ENCODE measurements at places on chromosomes 6 and 20.

- DNase-seq = no peak
Measured at GRCh38 chr6:64672131-64672530, 1034.9 kb downstream of the EYS start.

- DNase-seq = no peak
Measured at GRCh38 chr6:75219263-75219662, 13.4 kb upstream of the COL12A1 start.

DNA sequence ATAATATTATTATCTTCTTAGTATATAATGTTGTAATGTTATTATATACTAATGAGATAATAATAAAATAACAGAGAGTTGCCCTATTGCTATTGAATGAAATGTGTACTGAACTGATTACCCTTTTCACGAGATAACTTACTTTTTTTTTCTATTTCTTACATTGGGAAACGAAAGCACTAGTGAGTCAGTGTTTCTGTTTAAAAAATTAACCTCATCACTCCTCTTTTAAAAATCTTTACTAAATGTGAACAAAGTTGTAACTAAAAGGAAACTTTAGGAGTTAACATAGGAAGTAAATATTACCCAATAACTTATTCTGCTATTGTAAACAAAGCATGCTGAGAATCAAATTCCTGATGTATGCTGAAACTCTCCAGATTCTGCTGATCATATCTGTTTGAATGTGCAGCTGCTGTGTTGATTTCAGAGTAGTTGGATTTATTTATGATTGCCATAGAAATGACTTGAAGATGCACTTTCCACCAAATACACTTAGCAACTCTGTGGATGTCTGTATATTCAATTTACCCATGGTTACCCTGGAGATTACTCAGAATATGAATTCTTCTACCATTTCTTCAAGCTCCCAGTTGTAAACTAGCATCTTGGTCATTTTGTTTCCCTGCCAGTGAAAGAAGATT is 523.4 kb downstream of the TENT5A start:
- DNase-seq = no peak

DNA sequence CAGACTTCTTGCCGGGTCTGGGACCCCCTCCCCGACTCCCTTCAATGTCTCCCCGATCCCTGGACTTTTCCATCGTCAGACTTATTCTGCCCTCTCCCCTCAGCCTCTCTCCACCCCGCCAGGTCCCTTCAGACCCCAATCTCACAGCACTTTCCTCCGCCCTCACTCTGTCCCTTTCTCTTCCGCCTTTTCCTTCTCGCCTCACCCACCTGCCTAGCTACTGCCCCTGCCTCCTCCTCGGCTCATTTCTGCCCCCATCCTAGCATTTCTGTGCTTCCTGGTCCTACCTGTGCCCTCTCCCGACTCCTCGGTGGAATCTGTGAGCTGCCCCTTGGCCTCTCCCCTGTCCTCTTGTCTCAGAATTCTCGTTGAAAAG is 616 bp downstream of the CHMP4B start:
- no peak for DNase-seq

GRCh38 chr6:157235600-157236039 is 87.7 kb downstream of the TMEM242 start:
- DNase-seq = peak; percentile 30

- no peak for DNase-seq
Measured at GRCh38 chr6:21219856-21220255, 373.7 kb upstream of the SOX4 start.

GRCh38 chr20:47054945-47055344 is 160.3 kb downstream of the EYA2 start:
- no peak for DNase-seq

GRCh38 chr6:154360476-154360875 is 3.9 kb upstream of the IPCEF1 start:
- DNase-seq = no peak

GRCh38 chr6:120853489-120853888 is 480.8 kb downstream of the TBC1D32 start:
- DNase-seq = no peak

- DNase-seq = peak; percentile 12
Measured at GRCh38 chr20:36181934-36182603, 27.5 kb downstream of the EPB41L1 start.

- DNase-seq = no peak
Measured at GRCh38 chr6:37783025-37783855, 36.3 kb upstream of the ZFAND3 start.

GRCh38 chr6:41578217-41579087 is 32.3 kb downstream of the FOXP4 start:
- DNase-seq = no peak

DNA sequence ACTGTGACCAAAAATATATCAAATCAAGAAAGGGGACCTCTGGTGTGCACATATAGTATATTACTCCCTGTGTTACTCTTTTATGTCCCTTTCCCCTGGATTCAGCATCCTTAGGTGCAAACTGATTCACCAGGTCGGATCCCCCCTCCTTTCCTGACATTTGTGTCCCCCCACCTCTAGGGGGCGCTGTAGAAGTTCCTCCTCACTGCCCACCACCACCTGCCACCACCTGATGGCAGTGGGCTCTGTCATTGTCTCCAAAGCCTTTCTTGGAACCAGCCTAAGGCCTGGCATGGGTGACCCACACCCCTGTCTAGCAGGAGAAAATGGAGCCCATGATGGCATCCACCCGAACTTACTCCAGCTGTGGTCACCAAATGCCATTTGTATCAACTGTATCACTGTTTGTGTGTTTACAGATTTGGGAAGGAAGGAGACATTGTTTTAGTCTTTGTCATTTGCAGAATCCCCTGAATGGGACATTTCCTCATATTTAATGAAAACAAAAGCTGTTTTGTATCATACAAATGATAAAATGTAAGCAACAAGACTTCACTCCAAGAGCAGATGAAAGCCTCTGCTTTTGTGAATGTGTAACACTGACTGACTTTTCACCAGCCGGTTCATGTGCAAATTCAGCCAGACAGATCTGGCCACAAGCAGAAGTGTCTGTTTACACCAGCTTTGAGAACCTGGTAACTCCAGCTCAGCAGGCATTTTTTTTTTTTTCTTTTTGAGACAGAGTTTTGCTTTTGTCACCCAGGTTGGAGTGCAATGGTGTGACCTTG is 66.2 kb downstream of the ARMC2 start:
- peak; percentile 53 for DNase-seq

- no peak for DNase-seq
Measured at GRCh38 chr6:166615059-166615770, 11.8 kb downstream of the RPS6KA2 start.

- no peak for DNase-seq
Measured at GRCh38 chr6:109315341-109316110, 66.7 kb downstream of the CD164 start.

- no peak for DNase-seq
Measured at GRCh38 chr6:98627129-98627775, 207.1 kb upstream of the POU3F2 start.

DNA sequence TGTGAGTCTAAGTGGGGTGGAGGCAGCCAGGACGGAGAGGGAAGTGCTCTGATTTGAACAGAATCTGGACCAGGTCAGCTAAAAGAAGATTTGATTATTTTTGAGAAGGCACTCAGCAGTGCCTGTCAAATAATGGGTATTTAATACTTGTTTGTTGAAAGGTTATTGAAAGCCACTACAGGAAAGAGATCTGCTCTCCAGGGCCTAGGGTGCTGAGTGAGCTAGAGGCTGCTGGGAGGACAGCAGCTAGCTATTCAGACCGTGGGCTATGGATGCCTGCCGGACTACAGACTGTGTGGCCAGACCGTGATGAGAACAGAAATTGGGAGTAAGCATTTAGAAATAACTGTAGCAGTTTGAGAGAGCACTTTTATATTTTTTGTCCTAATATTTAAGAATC is 8.8 kb downstream of the SLC35F1 start:
- DNase-seq = no peak

- DNase-seq = no peak
Measured at GRCh38 chr6:25351485-25351884, 72.3 kb downstream of the CARMIL1 start.

DNA sequence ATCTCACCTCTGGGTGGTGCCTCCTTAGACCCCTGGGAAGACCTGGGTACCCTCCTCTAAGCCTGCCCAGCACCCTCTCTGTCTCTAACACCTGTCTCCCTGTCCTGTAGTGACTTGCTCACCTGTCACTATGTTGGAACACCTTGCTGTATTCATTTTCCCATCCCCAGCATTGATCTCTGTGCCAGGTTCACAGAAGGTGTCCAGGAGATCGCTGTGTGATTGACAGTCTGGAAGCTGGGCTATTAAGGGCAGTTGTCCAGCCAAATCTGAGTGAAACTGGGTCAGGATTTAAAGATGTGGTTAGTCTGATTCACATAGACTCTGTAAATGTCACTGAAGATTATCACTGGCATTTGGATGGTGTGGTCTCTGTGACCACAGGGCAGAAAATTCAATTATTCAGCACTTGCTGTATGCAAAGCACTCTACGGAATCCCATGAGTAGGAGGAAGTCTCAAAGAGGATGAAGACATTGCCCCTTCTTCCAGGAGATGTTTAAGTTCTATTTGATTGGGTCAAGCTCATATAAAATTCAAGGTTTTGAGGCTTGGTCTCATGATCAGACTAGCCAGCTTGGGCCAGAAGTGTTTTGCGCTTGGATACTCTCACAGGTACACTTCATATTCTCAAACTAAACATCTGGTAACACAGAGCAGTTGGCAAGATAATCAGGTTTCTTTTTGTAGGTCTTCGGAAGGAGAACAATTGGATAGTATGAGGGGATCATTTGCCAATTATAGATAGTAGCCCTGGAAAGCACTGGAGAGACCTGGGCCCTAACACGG is 57.8 kb upstream of the TAGAP start:
- no peak for DNase-seq

DNA sequence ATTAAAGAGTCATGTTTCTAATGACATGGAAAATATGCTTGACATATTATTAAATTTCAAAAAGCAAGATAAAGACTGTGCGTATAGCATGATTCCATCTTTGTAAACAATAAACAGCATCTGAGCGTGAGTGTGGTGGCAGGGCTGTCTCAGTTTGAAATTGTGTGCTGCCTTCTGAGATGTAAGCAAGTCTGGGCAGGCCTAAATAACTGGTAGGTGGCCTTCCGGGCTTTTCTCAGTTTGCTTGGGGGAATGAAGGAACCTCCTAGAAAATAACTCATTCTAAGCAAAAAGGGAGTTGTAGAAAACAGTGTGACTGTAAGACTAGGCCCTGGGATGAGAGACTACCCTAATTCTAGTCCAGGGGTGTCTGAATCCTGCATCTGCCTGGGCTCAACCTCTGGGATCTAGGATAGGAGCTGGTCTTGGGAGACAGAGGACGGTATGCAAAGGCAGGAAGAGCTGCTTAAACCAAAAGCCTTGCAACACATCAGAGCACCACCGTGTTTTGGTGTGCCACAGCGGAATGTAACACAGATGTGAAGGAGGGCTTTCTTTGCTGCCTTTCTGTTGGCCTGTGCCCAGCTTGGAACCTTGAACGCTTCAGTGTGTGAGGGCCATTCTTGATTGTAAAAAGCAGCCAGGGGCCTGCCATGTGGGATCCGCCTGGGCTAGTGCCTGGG is 63.5 kb upstream of the L3MBTL3 start:
- no peak for DNase-seq

- no peak for DNase-seq
Measured at GRCh38 chr20:9211016-9211760, 142.3 kb downstream of the PLCB4 start.

DNA sequence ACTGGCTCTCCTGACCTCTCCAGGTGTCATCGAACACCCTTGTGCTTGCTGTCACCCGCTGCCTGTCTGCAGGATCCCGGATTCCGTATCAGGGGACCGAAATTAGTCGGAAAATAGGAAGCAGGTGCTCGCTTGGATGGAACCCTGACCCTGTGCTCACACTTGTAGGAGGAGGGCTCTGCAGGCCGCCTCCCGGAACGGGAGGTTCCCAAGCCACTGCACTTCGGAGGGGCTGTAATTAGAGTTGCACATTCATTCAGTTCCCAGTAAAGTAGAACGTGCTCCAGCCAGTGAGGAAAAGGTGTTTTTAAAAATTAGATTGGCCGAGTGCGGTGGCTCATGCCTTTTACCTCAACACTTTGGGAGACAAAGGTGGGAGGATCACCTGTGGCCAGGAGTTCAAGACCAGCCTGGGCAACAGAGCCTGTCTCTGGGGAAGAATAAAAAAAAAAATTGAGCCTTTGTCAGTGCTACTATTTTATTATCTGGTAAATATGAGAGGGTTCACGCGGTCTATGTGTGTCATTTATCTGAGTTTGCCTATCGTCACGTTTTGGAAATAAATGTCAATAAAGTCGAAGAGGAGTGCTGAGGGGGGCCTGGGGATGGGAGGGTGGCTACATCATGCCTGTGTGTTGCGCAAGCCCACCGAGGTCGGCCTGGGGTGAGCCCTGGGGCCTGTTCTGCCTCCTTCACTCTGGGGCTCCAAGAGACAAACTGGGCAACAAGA is 1.5 kb upstream of the GMEB2 start:
- peak; percentile 89 for DNase-seq

DNA sequence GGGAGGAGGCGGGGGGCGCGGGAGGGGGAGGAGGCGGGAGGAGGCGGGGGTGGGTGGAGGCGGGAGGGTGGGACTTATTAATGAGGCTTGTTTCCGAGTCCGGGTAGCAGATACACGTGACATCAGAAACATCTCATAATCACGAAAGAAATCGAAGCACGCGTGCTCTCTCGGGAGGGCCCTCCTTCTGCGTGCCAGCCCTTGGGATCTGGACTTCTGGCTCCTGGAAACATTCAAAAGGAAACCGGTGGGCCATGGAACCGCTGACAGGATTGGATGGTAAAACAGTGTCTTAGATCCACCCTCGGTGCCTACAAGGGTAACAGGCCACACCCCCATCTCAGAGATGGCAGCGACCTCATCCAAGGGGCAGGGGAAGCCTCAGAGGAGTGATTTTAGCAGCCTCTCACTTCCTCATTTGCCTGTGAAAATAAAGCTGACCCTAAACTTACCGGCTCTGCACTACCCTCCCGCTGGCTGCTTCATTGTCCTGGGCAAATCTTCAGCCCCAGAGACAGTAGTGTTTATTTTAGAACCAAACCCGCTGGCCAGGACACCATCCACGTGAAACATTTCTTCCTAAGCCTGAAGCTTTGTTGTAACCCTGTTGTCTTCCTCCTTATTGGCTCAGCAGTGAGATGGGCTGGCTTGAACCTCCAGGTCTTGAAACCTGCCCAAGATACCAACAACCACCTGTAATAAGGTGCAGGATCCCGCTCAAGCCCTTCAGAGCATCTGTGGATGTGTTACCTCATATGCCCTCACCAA is 97.5 kb downstream of the PSMG4 start:
- DNase-seq = no peak

DNA sequence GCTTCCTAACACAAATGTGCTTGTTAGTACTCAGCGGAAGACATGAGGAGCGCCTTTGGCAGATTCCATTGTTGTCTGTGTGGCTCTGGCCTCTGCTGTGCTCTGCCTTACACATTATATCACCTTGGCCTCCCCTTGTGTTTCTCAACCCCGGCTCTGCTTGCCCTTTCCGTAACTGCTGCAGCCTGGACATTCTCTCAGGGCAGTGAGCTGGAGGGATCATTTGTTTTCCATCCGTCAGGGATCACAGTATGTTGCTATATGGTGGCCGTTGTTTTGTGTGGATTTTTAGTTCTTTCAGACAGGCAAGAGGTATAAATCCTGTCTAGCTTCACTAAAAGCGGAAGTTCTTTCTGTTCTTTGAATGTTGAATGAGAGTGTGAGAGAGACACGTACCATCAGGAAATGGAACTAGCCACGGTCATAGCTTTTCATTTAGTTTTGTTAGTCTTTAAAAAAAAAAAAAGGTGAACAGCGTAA is 175.1 kb downstream of the JARID2 start:
- peak; percentile 41 for DNase-seq

All from activated CD4-positive, alpha-beta T cell treated with anti-CD3 and anti-CD28 coated beads, Interleukin-2, amount 50 U/mL, for 16 hours (primary cell).